ENCODE measurements at places on chromosomes 7 and 10.

DNA sequence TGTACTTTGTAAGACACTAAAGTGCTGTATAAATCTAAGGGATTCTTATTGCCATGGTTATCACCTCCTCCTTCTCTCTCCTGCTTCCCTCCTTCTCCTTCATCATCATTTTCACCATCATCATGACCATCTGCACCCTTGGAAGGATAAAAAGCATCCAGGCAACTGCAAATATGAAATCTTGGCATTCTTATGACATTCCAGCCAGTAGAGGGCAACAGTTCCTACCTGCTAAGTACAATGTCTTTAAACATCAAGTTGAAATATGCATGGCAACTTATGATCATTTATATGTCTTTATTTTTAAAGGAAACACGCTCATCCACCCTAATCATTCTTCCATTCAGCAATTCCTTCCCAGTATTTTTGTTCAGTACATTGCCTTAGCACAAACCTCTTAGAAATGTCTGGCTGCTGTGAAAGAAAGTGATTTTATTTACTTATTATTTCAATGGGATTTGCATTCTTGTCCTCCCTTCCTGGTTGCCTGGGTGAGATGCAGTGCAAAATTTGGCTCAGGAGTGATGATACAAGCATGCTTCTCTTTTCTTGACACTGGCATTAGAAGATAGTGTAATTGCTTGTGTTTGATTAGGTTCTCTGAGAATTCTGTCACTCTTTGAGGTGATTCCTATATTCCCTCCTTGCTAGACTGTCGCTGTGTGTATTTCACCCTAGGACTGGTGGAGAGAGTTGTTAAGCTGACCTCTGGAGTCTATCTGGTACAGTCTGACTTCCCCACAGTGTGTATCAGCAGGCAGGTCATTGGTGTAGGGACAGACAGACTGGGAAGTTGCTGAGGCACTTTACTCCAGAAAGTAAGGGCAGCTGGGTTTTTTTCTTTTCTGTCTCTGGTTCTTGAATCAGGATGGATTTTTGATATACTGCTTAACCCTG, 188.5 kb upstream of the BMPER start:
- no peak for DNase-seq

- peak; percentile 65 for DNase-seq
Measured at GRCh38 chr10:110007161-110007700, 553 bp upstream of the ADD3 start.

DNA sequence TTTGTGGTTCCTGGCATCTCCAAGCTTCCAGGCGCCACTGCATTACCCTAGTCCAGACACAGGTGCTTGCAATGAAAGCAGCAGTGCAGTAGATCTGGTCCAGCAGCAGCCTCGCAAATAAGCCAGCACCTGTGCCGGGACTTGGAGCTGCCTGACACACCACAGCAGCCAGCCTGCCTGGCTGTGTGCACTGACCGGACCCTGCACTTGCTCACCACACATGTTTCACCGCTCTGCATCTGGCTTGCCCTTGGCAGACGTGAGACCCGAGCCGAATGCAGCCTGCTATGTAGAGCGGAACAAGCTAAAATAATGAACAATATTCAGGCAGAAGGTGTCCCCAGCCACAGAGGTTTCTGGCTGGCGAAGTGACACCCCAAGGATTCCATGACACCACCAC, 123.6 kb upstream of the POM121L12 start:
- DNase-seq = no peak

GRCh38 chr10:29947701-29948060, 111.7 kb downstream of the JCAD start:
- DNase-seq = no peak

DNA sequence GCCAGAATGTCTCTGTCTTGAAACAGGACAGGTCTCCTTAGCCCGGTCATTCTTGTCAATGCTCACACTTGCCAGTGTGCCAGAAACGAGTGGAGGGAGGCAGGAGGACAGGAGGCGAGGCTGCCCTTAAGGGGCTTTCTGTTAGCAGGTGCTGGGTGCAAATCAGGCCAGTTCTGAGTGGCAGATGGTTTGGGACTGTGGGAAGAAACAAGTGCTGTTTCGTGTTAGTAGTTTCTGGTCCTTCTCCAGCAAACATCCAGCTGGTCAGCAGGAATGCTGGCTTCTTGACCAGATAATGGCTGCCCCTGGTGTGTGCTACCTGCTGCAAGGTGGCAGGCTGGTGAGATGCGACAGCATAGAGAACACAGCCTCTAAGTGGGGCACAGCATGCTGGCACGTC, 8.2 kb upstream of the NDUFB2 start:
- no peak for DNase-seq

- DNase-seq = no peak
Measured at GRCh38 chr10:36494371-36494770, 631.0 kb upstream of the ANKRD30A start.

DNA sequence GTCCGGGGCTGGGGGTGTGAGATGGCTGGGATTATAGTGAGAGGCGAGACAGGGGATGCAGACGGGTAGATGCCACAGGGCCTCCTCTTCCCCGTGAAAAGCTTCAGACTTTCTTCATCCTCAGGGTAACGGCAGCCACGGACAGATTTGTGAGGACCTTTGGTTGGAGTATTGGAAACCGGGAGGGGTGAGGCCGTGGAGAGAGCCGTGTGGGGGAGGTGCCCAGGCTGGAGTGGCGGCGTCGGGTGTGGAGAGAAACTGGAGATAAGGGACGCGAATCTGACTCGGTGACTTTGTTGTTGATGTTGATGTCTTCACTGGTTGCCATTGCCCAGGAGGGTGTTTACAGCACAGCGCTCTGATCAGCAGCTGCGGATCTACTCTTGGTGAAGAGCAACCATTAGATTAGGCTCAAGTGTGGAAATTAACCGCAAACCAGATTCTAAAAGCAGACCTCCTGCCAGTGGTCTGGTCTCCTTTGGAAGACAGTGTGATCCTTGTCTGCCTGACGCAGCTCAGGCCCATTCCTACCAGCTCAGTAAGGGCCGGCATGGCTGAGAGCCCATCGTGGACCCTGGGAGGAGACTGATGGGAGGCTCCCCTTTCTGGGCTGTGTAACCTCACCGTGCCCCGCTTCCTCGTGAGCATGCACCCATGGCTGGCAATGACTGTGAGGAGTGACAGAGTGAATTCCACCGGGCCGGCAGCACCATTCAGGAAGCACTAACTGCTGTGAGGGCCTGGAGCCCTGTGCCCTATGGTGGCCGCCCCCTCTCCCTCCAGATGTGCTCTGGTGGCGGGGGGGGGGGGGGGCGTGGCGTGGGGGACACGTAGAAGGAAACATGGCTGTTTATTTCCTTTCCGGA, 90.3 kb downstream of the INPP5A start:
- no peak for DNase-seq

- no peak for DNase-seq
Measured at GRCh38 chr10:100485801-100486495, 23.1 kb downstream of the WNT8B start.

Measured in stimulated activated CD4-positive, alpha-beta T cell treated with anti-CD3 and anti-CD28 coated beads, Interleukin-2, amount 100 ng/mL, for 24 hours (primary cell).